Stimulated activated CD8-positive, alpha-beta memory T cell treated with anti-CD3 and anti-CD28 coated beads, Interleukin-15, amount 100 ng/mL, for 1 hour (primary cell): ENCODE measurements at places on chromosomes 5 and 9.

DNA sequence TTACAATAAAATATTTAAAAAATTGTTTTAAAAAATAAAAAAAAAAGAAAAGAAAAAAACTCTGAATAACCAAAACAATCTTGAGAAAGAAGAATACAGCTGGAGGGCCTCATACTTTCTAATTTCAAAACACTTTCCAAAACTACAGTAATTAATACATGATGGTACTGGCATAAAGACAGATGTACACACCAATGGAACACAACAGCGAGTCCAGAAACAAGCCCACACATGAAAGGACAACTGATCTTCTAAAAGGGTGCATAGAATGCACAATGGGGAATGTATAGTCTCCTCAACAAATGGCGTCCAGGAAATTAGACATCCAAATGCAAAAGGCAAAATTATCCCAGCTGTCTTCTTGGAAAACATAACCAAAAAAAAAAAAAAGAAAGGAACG lies 99.6 kb downstream of the LURAP1L start:
- DNase-seq: no peak

DNA sequence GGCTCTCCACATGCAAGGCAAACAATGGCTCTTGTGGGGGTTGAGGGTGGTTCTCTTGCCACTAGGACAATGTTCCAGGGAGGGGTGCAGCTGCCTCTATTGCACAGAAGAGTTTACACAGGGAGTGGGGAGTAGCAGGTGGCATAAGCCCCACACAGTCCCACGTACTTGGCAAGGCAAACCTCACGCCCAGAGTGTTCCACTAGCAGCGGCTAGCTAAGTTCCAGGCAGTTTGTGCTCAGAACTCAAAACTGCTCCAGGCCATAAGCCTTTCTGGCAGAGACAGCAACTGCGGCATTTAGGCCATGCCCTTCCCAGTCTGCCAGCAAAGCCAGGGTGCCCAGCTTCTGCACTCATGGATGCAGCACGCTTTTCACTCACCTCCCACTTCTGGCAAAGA lies 29.0 kb upstream of the BTNL3 start:
- no peak for DNase-seq

DNA sequence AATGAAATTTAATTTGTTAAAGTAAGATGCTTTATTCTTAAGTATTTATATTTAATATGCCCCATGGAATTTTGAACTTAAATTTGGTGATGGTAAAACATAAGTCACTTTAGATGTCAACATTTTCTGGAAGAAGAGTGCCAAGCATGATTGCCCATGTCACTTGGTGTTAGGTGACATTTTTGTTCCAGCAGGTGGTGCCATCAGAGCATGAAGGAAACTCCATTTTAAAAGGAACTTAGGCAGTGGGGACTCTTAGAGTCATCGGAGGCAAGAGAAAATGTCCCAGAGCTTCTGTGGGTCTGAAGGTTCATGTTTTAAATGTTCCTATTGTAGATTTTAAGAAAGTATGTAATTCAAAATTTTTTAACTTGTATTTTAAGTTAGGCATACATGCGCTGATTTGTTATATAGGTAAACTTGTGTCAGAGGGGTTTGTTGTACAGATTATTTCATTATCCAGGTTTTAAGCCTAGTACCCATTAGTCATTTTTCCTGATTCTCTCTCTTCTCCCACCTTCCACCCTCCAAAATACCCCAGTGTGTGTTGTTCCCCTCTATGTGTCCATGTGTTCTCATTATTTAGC lies 789.3 kb downstream of the SEMA5A start:
- no peak for DNase-seq

DNA sequence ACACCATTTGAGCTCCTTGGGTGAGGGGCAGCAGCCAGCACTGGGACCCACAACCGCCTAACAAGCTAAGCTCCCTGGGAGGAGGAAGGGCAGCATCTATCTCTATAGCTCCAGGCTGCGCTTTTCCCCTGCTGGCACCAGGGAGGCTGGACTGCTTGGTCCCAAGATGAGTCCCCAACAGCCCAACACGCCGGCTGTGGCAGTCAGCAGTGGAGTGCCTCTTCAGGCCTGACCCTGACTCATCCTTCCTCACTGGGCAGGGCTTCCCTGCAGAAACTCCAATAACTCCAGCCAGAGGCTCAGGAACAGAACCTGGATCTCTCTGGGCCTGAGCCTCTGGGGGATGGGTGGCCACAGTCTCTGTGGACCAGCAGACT lies 113.7 kb upstream of the ADAMTS16 start:
- DNase-seq: no peak

DNA sequence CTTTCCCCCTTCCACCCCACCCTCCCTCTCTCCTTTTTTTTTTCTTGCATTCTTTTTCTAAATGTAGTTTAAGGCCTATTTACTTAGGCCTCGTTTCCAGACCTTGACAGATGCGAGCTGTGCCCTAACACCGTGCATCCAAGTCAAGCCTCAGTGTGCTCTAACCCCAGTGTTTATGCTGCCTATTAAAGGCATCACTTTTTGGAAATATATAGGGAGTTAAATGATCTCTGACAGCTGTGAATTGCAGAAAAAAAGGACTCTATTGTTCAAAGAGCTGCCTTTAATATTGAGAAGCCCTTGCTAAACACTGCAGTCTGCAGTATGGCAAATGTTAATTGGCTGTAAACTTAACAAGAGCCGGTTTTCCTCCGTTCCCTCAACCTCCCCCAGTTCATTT lies 270.4 kb upstream of the TUT7 start:
- DNase-seq: no peak

GRCh38 chr5:62192958-62193357 lies 113.0 kb upstream of the KIF2A start:
- no peak for DNase-seq

- no peak for DNase-seq
These were observed 4.2 kb upstream of the PFN3 start for GRCh38 chr5:177404641-177405179.

GRCh38 chr9:20940447-20941173 lies 90.8 kb downstream of the HACD4 start:
- no peak for DNase-seq

GRCh38 chr5:1051366-1051720 lies 42.7 kb downstream of the NKD2 start:
- DNase-seq: no peak
